ENCODE measurements at places on chromosomes 5 and 9.

- no peak for DNase-seq
Measured at GRCh38 chr9:131410044-131410491, 16.2 kb downstream of the PRRC2B start.

DNA sequence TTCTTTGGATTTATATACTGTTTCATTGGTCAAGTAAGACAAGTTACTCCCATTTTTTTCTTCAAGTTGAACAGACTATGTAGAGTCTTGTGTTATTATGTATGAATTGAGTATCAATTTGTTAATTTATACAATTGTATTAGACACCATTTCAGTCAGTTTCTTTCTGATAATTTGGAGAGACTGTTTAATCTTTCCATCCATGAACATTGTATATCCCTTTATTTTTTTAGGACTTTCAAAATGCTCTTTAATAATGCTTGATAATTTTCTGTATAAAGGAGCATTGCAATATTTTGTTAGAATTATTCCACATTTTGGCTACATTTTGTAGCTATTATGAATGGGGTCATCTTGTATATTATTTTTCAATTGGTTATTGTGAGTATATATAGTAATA, 69.1 kb upstream of the PJA2 start:
- DNase-seq: no peak

DNA sequence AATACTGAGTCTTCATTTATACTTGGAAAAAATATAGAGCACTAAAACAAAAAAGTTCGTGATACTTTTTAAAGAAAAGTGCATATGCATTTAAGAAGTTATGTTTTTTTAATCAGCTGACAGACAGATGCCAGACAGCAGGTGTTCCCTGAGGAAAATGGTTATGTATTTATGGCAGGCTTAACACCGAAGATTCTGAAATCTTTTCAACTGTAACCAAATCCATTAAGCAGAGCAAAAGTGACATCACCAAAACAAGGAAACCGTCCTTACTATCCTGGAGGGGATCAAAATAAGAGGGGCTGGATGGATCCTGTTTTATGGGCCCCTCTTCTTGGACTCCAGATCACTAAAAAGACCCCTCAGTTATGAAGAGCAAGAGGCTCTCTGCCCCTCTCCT, 404.9 kb upstream of the ADAMTS16 start:
- no peak for DNase-seq

GRCh38 chr9:98108531-98109031, 10.4 kb downstream of the TRIM14 start:
- no peak for DNase-seq

- DNase-seq: no peak
Measured at GRCh38 chr5:35356725-35357124, 126.4 kb upstream of the PRLR start.

- DNase-seq: no peak
Measured at GRCh38 chr5:151618907-151619306, 27.8 kb upstream of the FAT2 start.

DNA sequence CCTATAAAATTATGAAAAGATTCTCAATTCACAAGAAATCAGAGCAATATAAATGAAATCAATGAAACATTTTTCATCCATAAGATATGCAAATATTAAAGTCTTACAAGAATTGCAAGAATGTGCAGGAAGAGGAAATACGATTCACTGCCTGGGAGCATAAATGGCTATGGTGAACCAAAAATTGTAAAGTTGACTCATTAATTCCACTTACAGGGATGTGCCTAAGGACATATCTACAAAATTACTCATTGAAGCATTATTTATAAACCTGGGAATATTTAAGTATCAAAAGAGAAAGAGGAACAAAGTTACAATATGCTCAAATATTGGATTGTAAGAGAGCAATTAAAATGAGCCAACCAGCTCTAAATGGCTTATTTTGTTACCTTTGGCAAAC, 6.9 kb upstream of the NIPSNAP3A start:
- no peak for DNase-seq

DNA sequence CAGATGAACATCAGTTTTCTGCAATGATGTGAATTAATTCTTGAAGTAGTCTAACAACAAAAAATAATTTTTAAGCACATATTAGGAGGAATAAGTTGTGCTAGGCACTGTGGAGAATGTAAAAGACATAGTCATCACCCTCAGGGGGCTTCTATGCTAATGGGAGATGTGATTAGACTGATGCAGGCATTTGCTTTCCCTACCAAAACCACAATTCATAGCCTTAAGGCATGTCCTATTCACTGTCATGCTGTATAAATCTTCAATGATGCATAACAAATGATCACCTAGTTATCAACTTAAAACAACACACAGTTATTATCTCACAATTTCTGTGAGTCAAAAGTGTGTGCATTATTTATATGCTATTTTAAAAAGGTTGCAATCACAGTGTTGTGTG, 422.6 kb downstream of the MAN2A1 start:
- no peak for DNase-seq

GRCh38 chr5:154302161-154302560, 111.6 kb downstream of the GALNT10 start:
- no peak for DNase-seq

DNA sequence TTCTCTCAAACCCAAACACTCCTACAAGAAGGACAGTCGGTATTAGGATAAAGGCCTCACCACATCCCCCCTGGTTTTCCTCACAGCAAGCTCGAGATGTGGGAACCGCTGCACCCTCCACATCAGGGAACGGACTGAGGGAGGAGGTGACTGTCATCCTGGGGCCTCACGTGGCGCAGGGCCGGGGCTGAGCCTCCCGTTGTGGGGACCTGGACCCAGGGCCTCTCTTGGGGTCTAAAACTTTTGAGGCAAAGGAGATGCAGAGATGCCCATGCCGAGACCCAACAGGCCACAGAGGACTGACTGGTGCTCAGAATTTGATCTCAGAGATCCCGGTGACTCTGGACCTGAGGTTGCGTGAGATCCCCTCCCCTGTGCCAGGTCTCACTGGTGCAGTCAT, 72.7 kb downstream of the MRPL36 start:
- no peak for DNase-seq

- DNase-seq: no peak
Measured at GRCh38 chr9:70829591-70830265, 291.7 kb downstream of the TRPM3 start.

- no peak for DNase-seq
Measured at GRCh38 chr5:102561894-102562760, 63.3 kb upstream of the SLCO6A1 start.

GRCh38 chr5:66972004-66972403, 224.6 kb downstream of the CD180 start:
- no peak for DNase-seq

- DNase-seq: no peak
Measured at GRCh38 chr5:115274584-115274983, 11.9 kb upstream of the PGGT1B start.

DNA sequence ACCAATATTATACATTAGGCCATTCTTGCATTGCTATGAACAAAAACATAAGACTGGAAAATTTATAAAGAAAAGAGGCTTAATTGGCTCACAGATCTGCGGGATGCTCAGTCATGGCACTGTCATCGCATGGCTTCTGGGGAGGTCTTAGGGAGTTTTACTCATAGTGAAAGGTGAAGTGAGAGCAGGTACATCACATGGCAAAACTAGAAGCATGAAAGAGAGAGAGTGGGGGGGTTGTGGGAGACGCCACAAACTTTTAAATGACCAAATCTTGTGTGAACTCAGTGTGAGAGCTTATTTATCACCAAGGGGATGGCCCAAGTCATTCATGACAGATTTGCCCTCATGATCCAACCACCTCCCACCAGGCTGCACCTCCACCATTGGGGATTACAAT, 398.3 kb upstream of the EDIL3 start:
- no peak for DNase-seq

GRCh38 chr9:12766357-12766756, 8.5 kb upstream of the LURAP1L start:
- no peak for DNase-seq

DNA sequence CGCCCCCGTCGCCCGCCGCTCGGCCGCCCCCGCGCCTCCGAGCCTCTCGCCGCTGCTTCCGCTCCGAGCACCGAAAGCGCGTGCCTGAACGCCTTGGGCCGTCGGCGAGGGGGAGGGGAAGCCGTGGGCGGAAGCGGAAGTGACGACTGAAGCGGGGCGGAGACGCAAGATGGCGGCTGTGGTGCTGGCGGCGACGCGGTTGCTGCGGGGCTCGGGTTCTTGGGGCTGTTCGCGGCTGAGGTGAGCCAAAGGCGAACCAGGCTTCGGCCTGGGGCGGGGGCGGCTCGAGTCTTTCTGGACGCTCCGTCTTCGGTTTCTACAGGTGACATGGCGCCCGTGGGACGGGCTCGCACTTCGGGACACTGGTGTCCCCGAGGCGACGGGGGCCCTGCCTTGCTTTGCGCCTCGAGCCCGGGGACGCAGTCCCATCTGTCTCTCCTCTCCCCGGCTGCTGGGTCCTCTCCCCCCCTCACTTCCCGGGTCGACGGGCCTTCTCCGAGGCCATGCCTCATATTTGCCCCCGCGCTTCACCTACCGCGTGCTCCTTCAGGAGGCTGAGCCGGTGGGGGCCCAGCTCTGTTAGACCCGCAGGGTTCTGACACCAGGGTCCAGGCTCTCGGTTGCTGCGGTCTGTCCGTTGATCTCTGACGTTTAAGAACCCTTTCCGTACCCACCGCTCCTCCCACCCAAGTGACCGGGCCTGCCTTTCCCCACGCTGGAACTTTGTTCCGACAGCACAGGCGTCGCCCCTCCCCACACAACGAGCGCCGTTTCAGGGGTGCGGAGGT, at the start of the genes ENTR1 and PMPCA:
ENTR1 (minus strand) TSS at position 115 of the 788 bp plus-strand sequence. CDS start 217 bp downstream, outside the sequence.
PMPCA (plus strand) TSS at position 159 of the 788 bp plus-strand sequence; CDS start at position 170, 11 bp downstream.
- peak; percentile 99 for DNase-seq

DNA sequence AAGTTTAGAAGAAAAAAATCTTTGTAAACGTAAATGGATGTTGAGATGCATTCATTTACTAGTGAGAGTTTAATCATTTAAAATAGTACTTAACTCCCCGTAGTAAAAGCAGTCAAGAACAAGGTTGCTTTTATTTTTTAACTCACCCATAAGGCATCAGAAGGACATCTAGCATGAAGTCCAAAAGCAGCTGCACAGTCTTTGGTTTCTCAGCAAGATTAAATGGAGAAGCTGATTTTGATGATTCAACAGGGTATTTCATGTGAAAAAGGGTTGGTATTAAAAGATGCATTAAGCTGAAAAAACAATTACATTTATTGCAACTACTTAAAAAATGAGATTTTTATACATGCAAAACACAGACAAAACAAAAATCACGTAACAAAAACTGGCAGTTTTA, 44.0 kb downstream of the ECPAS start:
- no peak for DNase-seq

GRCh38 chr5:180093651-180094382, 22.3 kb upstream of the RNF130 start:
- no peak for DNase-seq

GRCh38 chr5:177478711-177479646, 5.5 kb upstream of the DBN1 start:
- DNase-seq: no peak

- DNase-seq: no peak
Measured at GRCh38 chr9:78436873-78437272, 139.9 kb downstream of the PSAT1 start.

DNA sequence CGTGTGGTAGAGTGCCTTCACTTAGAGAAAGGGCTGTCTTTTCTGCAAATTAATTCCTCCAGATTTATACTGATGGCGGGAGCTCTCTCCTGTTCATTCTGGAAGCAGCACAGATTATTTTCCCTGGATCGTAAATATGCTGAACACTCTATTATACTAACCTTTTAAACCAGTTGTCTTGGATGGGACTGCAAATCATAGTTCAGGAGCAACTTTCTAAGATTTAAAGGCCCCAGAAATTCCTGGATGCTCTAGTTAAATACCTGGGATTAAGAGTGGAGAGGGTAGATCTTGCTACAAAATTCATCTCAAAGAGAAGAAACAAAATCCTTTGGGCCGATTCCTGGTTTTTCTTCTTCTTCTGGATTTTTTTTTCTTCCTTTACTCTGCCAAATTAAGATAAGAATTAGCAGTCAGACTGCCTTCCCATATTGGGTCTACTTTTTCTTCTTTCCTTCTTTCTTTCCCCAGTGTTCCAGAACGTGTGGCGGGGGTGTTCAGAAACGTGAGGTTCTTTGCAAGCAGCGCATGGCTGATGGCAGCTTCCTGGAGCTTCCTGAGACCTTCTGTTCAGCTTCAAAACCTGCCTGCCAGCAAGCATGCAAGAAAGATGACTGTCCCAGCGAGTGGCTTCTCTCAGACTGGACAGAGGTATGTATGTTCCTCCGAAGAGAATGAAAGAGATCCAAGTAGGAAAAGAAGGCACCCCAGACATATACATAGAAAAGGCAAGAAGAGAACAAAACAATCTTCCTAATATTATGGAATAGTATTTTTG, 262.7 kb downstream of the SAXO1 start:
- no peak for DNase-seq

DNA sequence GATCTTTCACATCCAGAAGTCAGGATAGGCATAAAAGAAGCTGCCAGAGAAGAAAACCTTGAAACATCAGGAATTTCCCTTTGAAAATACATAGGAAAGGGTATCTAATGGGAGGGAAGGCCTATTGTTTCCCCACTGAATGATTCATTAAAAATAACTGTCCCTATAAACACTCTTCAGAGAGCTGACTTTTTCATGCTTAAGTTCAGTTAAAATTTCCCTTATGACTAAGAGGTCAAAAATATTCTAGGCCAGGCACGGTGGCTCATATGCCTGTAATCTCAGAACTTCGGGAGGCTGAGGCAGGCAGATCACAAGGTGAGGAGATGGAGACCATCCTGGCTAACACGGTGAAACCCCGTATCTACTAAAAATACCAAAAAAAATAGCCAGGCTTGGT, 499.5 kb downstream of the ENC1 start:
- DNase-seq: no peak

DNA sequence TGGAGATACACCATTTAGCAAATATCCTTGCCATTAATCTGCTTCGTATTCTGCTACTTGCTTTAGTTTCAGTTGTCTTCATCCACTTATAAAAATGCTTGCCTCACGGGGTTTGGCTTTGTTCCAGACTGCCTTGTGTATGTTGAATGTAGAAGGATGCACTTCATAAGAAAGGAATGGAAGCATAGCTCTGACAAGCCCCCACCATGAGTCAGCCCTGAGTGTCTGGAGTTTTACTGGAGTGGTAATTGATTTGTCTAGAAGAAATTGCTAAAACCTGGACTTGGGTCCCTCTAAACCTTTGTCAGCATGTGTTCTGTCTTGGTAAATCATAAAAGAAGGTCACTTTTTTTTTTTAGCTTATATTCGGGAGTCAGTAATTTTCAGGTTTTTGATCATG, 4.6 kb downstream of the TEX48 start:
- no peak for DNase-seq

DNA sequence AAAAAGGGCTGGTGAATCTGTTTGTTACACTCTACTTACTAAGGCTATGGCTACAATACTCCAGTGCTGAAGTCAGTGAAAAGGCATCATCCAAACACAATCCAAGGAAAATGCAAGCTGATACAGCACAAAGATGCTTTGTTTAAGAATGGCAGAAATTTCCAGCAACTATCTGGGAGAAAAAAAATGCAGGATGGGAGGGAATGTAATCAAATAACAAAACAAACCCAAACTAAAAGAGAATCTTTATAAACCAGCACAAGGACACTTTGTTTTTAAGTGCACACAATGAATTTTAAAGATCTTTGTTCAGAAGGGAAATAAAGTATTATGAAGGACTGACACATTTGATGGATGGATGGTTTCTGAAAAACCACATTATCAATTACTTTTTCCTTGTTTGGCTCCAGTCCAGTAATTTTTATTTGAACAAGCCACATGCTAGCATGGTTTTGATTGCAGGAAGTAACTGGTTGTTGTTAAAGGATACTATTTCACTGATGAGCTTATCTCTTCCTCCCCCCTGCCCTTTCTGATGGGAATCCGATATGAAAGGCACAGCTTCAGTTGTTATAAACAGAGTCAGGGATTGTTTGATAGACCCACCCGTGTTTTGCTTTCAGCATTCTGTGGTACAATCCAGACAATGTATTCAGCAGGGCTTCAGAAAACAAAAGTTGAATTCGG, 12.1 kb upstream of the TLE4 start:
- DNase-seq: no peak
